ENCODE measurements at places on chromosomes 11 and 22.
A peak's percentile ranks its signal among the peaks of the same experiment; 100 is the strongest.

GRCh38 chr22:16601437-16602223 lies 9.0 kb upstream of the CCT8L2 start:
- no peak for DNase-seq

GRCh38 chr22:21990445-21991303 lies 8.1 kb upstream of the TOP3B start:
- no peak for DNase-seq

DNA sequence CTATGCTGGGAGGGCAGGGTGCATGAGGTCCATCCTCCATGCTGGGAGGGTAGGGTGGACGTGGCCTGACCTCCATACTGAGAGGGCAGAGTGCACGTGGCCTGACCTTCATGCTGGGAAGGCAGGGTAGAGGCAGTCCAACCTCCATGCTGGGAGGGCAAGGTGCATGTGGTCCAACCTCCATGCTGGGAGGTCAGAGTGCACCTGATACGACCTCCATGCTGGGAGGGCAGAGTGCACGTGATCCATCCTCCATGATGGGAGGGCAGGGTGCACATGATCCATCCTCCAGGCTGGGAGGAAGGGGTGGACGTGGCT lies 622.2 kb downstream of the BRD1 start:
- no peak for DNase-seq

- no peak for DNase-seq
Measured at GRCh38 chr22:23557036-23557435, 23.1 kb downstream of the IGLL1 start.

- no peak for DNase-seq
Measured at GRCh38 chr11:120146413-120147093, 8.6 kb upstream of the TRIM29 start.

- DNase-seq, result no peak
Measured at GRCh38 chr11:94402355-94402754, 1.1 kb upstream of the GPR83 start.

DNA sequence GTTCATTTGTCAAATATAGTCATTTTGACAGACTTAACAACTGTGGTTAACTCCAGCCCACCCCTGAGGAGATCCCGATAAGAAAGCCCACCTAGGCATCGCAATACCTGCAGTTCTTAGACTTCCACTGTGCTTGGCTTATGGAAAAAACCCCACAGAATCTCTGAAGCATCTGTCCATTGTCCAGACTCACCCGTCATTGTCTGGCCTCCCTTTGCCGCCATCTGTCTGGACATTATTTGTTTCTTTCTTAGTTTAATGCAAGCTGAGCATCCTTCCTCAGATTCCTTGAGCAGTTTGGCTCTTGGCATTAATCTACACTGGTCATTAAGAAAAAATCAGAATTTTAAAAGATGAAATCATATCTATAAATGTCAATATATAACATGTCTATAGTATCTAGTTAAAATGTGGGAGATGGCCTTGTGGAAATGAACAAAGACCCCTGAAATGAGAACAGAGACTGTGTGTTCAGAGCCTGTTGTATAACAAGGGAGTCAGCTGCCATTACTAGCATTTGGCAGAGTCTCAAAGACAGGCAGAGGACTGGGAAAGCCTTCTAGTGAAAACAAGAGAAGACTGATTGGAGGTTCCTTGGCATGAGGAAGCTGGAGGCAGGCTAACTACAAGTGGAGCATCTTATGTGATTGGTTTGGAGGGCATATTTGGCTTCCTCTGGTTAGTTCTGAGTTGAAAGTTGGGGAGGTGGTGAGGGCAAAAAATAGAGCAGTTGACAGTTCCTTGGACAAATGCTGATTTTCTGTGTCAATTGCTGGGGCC lies 80.4 kb downstream of the SPON1 start:
- DNase-seq, result peak; percentile 37

DNA sequence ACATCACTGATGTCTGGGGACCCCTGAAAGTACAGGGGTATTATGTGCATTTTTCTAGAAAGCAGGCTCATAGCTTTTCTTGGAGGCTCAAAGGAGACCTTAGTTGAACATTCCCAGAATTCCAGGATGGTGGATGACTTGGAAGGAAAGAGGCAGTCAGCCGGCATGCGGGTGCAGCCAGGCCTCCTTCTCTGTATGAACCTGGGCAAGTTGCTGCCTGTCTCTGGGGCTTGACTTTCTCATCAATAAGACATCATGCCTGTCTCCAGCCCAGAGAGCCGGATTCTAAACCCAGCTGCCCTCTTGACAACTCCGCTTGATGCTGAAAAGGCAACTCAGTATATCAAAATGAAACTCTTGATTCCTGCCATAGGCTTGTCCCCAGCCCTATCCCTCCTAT lies 12.6 kb downstream of the MS4A15 start:
- no peak for DNase-seq

DNA sequence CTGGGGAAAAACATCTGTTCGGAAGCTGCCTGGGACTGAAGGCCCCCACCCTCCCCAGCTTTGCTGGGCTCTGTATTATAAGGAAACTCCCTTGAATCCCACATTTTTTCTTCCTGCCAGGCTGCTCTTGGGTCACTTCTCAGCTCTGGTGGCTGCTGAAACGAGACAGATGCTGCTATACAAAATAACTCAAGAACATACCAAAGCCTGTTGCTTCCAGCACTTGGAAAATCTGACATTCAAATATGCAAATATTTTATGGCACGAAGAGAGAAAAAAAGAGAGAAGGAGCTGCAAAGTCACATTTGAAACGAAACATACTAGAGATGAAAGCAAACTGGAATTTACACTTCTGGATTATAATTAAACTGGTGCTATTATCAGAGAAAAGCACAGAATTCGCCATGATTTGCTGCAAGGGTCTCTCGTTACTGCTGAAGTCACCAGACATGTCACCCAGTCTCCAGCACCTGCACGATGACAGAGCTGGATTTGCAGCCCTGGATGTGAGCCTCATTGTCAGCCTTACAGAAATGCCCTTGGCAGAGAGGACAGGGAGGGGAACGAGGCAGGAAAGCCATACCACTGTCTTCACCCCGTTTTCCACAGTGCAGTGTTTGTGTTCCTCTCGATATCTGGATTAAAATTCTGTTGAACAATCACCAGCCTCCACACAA lies 47.9 kb upstream of the IGSF9B start:
- no peak for DNase-seq

DNA sequence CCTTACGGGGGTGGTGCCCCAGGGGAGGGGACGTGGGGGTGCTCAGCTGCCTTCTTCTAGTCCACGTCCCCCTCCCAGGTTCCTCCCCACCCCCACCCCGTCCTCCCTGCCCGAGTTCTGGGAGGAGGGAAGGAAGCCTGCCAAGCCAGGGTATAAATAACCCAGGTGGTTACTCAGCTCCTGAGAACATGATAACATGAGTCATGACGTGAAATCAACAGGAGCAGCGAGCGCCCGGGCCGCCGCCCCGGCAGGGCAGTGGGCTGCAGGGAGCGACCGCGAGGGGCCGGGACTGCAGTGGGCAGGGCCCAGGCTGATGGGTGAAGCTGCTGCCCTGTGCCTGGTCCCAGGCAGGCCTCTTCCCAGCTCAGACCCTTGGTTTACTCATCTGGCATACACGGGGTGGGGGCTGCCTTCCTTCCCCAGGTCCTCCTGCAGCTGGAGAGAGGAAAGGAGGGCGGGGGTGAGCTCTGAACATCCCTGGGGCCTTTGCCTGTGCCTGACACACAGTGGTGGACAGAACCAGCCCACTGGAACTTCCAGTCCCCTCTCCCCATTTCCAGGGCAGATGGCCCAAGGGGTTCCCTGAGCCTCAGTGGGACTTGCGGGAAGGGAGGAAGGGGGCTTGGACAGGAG lies 8.8 kb upstream of the PDGFB start:
- peak; percentile 21 for DNase-seq

- DNase-seq, result no peak
Measured at GRCh38 chr11:29483831-29484230, 533.0 kb downstream of the KCNA4 start.

GRCh38 chr11:70432065-70432464 lies 33.7 kb downstream of the CTTN start:
- DNase-seq, result no peak

DNA sequence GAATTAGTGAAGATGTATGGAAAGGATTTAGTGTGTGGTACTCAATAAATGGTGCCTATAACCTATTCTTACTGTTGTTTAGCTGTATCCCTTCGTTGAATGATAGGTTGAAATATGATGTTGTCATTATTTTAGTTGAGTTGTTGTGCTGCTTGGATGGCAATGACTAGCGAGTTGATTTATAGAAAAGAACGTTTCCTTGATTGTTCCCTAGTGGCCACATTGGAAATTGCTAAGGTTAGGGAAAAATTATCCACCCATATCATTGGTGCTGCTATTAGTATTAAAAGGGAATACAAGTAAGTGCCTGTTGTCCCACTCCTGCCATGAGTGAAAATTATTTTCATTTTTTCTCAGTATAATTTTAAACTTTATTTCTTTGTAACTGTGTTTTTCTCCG lies 14.5 kb downstream of the EMSY start:
- no peak for DNase-seq

GRCh38 chr22:20574920-20575353 lies 67.5 kb downstream of the MED15 start:
- no peak for DNase-seq

DNA sequence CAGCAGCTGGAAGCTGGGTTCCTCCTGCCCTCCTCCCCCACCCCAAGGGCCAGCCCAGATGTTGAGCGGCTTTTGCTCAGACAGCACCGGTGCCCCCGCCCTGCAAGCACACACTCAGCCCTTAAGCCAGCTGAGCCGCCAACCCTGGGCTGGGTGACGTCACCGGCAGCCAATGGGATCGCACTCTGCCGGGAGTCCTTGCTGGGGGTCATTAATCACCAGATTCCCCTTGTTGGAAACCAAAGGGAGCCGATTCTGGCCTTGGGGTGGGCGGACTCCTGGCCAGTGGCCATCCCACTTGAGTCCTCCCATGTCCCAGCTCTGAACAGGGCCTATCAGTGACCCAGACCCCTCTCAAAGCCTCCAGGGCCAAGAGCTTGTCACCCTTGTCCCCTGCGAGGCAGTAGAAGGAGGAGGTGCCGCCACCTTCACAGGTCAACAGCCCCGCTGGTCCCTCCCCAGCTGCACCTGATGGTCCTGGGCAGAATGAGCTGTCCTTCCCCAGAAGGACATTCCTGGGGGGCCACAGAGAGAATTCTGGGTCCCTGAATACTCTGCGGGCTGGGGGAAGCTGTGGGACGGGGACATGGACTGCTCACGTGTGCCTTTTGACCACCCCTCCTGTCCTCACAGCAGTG lies 7.4 kb downstream of the DUSP8 start:
- peak; percentile 58 for DNase-seq

DNA sequence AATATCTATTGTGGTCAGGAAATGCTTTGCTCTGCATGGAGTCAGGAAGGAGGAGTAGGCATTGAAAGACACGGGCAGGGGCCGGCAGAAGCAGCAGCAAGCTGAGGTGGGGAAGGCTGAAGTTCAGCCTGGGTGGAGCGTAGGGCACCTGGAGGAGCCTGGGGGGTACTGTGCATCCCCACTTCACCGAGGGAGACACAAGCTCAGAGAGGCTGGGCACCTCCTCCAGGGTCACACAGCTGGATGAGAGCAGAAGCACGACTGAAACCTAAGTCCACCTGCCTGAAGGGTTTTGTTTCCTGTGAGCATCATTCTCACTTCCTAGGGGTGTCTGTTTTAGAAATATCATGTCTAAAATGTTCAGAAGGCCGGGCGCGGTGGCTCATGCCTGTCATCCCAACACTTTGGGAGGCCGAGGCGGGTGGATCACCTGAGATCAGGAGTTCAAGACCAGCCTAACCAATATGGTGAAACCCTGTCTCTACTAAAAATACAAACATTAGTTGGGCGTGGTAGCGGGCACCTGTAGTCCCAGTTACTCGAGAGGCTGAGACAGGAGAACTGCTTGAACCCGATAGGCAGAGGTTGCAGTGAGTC lies 138.3 kb downstream of the MPPED1 start:
- DNase-seq, result no peak

- DNase-seq, result no peak
Measured at GRCh38 chr11:34203377-34203871, 98.0 kb downstream of the NAT10 start.

DNA sequence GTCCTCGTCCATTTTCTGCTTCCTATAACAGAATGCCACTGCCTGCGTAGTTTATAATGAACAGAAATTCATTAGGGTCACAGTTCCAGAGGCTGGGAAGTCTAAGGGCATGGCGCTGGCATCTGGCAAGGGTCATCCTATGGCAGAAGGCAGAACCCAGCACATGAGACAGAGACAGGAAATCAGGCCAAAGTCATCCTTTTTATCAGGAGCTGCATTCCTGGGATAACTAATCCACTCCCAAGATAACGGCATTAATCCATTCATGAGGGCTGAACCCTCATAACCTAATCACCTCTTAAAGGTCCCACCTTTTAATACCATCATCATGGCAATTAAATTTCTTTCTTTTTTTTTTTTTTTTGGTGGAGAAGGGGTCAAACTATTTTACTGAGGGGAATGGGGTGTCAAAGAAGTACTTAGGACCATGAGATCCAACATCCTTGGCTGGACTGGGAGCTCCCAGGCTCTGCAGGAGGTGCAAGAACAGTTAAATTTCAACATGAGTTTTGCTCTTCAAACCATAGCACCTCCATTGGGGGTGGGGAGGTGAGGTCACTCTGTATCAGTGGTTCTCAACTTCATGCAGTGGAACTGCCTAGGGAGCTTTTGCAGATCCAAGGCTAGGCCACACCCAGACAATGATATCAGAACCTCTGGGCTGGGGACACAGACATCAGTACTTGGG lies 4.4 kb downstream of the TMEM109 start:
- no peak for DNase-seq

GRCh38 chr11:128058580-128059208 lies 528.7 kb downstream of the ETS1 start:
- no peak for DNase-seq

GRCh38 chr11:96641261-96641660 lies 251.4 kb downstream of the JRKL start:
- no peak for DNase-seq

GRCh38 chr22:49406879-49407587 lies 420.6 kb downstream of the BRD1 start:
- DNase-seq, result no peak

DNA sequence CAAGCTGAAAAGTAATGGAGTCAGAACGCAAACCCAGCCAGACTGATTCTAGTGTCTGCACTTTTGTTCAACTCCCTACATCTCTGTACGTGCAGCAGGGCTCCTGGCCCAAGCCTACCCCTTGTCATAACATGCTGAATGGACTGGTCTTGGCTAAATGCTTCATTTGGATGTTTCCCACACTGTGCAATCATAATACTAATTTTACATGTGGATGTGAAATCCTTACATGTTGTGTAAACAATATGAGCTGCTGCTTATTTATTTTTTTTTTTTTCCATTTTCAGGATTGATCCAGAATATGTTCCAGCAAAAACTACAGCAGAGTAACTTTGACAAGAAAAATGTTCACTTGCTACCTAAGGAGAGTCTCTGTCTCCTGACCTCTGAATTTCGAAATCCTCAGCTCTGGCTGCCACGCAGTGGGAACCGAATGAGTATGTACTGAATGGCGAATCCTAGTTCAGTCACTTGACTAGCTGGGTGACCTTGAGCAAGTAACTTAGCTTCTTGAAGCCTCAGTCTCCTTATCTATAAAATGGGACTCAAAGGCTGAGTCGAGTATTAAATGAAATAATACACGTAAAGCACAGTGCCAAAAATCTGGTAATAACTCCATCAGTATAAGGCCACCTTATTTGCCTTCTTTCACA lies 133.4 kb downstream of the EHF start:
- DNase-seq, result no peak
